ENCODE measurements at places on chromosomes 11 and 22.

DNA sequence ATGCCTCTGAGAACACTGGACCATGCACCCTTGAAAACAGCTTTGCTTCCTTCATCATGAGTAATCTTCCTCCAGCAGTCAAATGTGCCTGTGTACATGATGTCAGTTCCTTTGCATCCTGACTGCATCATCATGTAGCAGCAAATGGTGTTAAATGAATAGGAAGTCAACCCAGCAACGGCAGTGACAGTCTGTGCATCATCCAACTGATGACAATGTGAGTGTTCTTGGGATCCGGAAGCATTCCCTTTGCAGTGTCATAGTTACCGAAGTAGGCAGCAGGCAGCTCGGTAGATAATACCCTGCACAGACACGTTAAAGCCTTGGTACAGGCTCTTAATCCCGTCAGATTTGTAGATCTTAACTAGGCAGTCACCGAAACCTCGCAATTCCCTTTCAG lies 2.5 kb downstream of the WBP2NL start:
- no peak for DNase-seq

DNA sequence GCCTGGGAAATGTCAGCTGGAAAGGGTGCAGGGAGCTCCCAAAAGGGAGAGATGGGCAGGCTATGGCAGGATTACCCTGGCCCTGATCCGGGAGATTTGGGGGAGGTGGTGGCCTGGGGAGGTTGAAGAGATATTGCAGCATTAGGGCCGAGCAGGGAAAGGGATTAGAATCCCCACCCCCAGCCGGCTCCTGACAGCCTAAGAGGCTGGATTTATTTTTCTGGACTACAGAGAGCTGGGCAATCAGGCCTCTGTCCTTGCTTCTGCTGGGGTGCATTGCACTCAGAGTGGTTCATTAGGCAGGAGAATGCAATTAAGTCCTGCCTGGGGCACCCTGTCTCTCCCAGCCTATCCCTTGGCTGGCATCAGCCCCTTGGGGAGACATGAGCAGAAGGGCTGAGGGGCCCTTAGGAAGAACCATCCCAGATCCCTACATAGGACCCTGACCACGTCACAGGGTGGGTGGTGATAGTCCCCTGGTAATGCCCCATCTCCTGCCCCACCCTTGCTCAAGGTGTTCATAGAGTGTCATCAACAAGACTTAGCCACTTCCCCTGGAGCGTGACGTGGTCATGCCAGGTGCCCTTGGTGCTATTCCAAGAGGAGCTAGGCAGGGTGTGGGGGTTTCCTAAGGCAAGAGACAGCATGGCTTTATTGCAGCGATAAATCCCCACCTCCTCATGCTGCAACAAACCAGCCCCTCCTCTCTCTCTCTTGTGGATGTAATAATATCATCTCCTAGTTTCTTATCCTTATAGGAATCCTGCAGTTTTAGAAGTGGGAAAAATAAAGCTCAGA lies 38.4 kb upstream of the KLHL35 start:
- peak; percentile 85 for DNase-seq

GRCh38 chr11:18012122-18012905 lies 533 bp downstream of the SERGEF start:
- DNase-seq: no peak

- no peak for DNase-seq
Measured at GRCh38 chr11:32081901-32082300, 9.0 kb upstream of the RCN1 start.

DNA sequence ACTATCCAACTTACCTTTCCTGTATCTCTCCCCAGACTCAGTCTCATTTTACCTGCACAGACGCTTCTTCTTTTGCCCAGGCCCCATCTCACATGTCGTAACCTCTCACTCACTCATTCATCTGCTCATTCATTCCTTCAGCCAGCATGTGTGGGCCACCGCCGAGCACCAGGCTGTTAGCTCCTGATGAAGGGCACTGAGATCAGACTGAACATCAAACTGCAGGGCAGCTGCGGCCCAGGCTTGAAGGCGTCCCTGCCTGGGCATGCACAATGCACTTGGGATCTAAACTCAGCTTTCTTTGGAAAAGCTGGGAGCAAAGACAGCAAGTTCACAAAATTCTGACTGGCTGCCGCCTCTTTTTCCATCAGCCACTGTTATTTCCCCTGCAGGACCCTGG lies 1456.3 kb downstream of the BRD1 start:
- DNase-seq: no peak

- DNase-seq: no peak
Measured at GRCh38 chr11:73126804-73127480, 15.2 kb downstream of the FCHSD2 start.

GRCh38 chr11:120898568-120898967 lies 125.3 kb upstream of the TBCEL start:
- no peak for DNase-seq

- DNase-seq: no peak
Measured at GRCh38 chr11:92962446-92962845, 7.0 kb upstream of the MTNR1B start.

- DNase-seq: no peak
Measured at GRCh38 chr11:9518835-9519410, 54.5 kb upstream of the WEE1 start.

DNA sequence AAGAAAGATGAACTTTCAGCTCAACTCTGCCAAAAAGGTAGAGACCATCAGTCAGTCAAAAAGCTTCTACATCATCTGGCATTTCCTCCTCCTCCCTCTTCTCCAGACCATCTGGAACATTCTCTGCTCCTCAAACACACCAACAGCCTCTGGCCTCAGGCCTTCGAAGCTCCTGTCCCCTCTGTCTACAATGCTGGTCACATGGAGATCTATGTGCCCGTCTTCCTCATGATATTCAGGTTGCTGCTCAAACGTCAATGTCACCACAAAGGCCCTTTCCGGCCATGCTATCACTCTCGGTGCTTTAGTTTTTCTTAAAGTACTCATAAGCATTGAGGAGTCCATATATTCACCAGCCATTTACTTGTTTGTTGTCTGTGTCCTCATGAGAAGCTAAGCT lies 146.2 kb downstream of the SPATA19 start:
- no peak for DNase-seq
